ENCODE measurements at places on chromosomes 6 and 20.

DNA sequence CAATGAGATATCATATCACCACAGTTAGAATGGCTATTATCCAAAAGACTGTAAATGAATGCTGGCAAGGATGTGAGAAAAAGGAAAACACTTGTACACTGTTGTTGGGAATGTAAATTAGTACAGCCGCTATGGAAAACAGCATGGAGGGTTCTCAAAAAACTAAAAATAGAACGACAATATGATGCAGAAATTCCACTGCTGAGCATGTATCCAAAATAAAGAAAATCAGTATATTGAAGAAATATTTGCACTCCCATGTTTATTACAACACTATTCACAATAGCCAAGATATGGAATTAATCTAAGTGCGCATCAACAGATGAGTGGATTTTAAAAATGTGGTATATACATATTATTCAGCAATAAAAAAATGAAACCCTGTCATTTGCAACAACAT, 898.9 kb upstream of the MAN1A1 start:
- no peak for DNase-seq

DNA sequence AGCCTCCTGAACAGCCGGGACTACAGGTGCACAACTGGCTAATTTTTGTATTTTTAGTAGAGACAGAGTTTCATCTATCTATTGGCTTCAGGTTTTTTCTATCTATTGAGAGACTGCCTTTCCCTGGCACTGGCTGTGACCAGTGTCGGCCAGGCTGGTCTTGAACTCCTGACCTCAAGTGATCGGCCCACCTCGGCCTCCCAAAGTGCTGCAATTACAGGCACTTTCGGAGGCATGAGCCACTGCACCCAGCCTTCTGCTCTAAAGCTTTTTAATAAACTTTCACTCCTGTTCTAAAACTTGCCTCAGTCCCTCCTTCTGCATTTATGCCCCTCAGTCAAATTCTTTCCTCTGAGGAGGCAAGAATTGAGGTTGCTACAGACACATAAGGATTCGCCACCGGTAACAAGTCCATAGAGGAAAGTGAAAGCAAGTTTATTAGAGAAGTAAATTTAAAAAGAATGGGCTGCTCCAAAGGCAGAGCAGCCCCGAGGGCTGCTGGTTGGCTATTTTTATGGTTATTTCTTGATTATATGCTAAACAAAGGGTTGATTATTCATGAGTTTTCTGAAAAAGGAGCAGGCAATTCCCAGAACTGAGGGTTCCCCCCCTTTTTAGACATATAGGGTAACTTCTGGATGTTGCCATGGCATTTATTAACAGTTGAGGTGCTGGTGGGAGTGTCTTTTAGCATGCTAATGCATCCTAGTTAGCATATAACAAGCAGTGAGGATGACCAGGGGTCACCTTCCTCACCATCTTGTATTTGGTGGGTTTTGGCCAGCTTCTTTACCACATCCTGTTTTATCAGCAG, 44.8 kb upstream of the RNGTT start:
- DNase-seq = no peak

DNA sequence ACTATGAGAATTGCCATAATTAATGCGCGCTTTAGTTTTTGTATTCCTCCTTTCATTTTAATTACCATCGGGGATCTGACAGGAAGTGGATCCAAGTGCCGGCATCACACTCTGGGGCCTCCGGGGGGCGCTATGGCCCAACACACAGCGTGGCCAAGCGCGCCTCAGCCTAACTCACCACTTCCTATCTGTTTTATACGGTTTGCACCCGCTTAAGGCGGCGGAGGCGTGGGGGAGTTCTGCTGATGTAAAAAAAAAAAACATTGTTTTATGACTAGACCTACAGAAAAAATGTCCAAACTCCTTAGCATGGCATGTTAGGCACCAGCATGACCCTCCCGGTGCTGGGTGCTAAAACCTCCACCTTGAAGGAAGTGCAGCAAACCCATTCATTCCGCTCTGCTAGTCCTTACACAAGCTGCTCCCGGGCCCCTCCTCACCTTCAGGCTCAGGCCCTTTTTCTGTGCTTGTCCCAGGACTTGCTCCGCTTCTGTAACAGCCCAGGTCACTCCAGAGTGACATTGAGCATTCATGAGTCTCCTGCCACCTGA, 4.5 kb upstream of the EBF4 start:
- peak; percentile 66 for DNase-seq

DNA sequence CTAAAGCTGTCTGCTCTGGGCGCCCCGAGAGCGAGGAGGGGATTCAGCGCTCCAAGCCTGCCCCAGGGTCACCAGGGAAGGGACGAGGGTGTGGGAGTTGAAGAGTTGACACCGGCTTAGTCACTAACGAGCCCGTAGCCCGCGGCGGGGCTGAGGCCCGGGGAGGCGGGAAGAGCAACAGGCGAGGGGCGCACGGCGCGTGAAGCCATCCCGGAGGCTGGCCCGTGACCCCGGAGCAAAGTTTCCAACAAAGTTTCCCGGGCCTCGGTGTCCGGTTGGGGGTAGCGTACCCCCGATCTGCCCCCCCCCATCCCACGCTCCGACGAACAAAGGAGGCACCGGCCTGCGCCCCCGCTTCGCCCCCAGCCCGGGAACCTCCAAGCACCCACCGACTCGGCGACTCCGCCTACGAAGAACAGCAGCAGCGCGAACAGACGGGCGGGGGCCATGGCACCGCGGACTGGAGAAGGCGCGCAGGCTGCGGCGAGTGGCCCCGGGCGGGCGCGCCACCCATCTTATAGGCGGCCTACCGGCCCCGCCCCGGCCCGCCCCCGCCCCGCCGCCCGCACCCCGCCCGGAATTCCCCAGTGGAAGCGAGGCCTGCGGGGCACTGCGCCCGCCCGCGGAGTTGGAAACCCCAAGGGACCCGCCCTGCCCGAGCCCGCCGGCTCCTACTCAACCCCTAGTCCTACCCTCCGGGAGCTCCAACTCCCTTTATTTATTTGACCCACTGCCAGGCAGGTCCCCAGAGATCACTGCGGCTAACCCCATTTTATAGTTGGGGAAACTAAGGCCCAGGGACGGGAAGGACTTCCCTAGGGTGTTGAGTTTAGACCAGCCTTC, at the start of gene SDC4:
Gene SDC4 (minus strand): TSS at position 489 of the 843 bp plus-strand sequence. CDS start 40 bp downstream, at position 449.
- peak; percentile 48 for DNase-seq

DNA sequence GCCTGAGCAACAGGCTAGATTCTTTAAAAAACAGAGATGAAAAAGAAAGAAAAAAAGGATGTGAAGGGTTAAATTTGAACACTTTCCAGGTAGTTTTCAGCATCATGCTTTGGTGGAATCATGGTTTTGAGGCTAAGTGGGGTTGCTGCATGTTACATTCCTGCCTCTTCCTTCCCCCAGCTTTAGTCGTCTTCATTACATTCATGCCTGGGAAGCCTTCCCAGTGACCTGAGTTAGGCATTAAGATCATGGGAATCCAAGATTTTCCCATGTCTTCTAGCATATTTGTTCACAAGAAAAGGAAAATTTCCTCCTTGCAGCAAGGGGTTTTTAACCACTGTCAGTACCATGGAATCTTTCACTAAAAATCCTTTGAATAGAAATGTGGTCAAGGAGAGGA, 12.0 kb downstream of the TPX2 start:
- DNase-seq = no peak

GRCh38 chr6:57265755-57266221, 43.7 kb upstream of the RAB23 start:
- no peak for DNase-seq

GRCh38 chr6:6747371-6747770, 158.9 kb downstream of the LY86 start:
- DNase-seq = no peak

- no peak for DNase-seq
Observed at GRCh38 chr6:22613695-22614094, 44.3 kb downstream of the HDGFL1 start.

DNA sequence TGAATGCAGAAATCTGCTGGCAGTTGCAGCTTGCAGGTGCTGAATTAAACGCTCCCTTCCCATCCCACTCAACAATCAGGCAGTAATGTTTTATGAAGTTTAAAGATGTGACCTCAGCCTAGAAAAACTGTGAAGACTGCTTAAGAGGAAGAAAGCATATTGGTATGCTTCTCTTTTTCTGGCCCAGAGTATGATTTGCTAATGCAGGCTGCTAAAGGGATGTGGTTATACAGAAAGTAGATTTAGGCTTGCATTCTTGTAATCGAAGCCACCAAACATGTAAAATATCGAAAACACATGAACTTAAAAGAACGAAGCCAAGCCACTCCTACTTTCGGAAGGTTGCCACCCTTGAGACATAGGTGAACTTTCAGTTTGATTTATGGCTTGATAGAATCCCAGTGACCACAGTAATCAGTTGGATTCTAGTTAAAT, 40.7 kb downstream of the MAP3K5 start:
- DNase-seq = no peak

GRCh38 chr6:144285798-144286502, 815 bp downstream of the UTRN start:
- DNase-seq = peak; percentile 18

DNA sequence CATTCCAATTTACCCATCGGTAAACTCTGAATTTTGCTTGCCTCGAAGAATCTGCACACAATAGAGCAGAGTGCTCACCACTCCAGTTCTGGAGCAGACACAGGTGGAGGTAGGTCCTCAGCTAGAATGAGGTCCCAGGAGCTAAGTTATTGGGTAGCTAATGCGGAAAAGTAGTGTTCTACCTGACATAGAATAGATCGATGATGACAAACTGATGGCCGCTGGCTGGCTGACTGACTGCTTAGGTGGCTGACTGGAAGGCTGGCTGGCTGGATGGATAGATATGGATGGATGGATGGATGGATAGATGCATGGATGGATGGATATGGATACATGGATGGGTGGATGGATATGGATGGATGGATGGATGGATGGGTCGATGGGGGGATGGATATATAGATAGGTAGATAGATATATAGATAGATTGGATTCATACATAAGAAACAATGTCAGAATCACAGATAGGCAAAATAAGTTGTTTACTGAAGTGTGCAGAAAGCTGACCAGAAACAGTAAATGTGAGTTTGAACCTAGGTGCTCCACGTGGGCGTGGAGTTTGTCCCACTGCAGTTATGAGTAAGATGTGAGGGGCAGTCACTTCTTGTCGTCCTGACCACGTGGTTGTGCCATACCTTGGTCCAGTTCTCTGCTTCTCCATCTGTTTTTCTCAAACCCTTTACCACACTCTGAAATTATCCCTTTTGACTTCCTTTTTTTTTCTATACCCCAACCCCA, 62.1 kb downstream of the TBXT start:
- no peak for DNase-seq

DNA sequence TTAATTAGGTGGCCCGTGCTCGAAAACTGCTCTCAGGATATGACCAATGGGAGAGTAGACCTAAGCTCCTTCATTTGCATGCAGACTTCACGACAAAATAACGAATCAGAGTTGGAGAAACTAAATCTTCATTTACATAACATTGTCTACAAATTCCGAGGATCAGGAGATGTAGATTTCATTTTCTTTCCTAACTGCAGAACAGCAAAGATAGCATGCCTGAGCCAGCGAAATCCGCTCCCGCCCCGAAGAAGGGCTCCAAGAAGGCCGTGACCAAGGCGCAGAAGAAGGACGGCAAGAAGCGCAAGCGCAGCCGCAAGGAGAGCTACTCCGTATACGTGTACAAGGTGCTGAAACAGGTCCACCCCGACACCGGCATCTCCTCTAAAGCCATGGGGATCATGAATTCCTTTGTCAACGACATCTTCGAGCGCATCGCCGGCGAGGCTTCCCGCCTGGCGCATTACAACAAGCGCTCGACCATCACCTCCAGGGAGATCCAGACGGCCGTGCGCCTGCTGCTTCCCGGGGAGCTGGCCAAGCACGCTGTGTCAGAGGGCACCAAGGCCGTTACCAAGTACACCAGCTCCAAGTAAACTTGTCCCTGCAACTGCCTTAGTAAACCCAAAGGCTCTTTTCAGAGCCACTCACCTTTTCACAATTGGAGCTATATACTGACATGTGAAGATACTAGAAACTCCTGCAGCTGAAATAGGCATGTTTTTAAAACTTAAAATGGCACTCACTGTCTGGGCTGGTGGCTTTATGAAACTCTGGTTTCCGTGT, 96.5 kb downstream of the HFE start:
- DNase-seq = no peak

DNA sequence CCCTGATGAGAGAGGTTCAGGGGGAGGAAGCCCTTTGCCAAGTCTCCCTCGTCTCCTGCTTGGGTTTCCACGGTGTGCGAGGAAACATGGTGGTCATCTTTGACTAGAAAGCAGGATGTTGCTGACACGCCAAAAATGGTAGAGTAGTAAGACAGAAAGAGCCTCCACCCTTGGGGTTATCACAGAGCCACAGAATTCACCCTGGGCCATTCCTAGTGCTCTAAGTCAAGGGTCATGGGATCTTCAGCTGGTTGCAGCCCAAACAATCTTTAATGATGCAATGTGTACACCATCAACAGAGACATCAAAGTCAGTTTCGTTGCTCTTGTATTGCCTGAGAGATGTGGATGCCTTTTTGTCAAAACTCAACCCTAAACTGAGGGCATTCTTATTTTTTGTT, 201.9 kb downstream of the LY86 start:
- DNase-seq = no peak

DNA sequence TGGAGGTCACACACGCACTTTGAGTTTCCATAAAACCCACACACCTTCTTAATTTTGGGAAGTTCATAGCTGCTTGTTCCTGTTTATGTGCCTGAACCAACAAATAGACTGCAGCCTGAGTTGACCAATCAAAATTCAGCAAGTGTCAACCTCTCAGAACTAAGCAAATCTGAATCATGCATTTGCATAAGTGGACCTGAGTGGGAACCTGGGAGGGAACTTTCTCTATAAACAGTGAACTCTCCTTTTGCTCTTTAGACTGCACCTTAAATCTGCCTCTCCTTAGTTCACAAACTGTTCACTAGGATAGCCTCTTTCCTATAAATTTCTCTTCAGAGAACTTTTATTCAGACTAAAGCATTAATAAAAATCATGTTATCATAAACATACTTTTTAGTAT, 37.9 kb downstream of the SLC17A1 start:
- DNase-seq = no peak

- no peak for DNase-seq
Observed at GRCh38 chr6:106022801-106023200, 63.3 kb upstream of the PRDM1 start.

- DNase-seq = no peak
Observed at GRCh38 chr20:16947479-16947878, 199.3 kb downstream of the OTOR start.

DNA sequence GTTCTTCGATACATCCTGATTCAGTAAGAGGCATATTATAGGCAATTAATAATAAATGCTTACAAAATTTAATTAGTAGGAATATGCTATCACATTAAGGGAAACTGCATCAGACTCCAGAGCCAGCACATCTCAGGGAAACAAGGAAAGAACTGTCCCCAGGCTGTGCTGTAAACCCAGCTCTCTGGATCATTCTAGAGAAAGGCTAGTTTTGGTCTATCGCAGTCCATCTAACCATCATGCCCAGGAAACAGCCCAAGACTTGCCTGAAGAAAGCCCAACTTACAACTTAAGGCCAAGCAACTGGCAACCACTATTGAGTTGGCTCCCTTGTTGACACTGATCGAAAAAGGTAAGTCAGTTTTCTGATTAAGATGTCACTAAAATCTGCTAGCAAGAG, 11.3 kb downstream of the MAP3K5 start:
- DNase-seq = no peak

Measured in stimulated activated CD4-positive, alpha-beta T cell treated with anti-CD3 and anti-CD28 coated beads, Interleukin-1b, Interleukin-23, amount 100 ng/mL, for 24 hours (primary cell).